ENCODE measurements at places on chromosomes 6 and 20.

DNA sequence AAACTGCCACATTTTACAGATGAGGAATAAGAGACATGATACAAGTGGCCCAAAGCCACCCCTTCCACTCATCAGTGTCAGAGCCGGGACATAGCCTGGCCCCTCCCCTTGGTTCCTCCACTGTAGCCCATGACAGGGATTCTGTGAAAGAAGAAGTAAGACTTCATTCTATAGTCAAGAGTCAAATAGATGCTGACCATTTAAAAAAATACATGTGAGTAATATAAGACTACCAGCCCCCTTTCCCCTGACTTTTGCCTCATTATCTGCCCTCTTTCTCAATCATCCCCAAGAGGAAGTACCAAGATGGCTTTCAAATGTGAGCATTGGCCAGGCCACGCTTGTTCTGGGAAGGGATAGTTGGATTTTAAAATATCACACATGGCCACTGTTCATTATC is 57.8 kb upstream of the TAB2 start:
- H3K36me3 ChIP-seq = no peaks in the 10 kb centered on the region
- no peak overlapping the region for H3K4me3 ChIP-seq
- no peak overlapping the region for H3K27ac ChIP-seq
- peaks cover 2% of the 10 kb centered on the region for H3K27me3 ChIP-seq

GRCh38 chr20:32034581-32035425 is 17.2 kb upstream of the HCK start:
- H3K36me3 ChIP-seq = no peaks in the 10 kb centered on the region
- no peaks in the 10 kb centered on the region for H3K4me1 ChIP-seq
- H3K27ac ChIP-seq = no peak overlapping the region

DNA sequence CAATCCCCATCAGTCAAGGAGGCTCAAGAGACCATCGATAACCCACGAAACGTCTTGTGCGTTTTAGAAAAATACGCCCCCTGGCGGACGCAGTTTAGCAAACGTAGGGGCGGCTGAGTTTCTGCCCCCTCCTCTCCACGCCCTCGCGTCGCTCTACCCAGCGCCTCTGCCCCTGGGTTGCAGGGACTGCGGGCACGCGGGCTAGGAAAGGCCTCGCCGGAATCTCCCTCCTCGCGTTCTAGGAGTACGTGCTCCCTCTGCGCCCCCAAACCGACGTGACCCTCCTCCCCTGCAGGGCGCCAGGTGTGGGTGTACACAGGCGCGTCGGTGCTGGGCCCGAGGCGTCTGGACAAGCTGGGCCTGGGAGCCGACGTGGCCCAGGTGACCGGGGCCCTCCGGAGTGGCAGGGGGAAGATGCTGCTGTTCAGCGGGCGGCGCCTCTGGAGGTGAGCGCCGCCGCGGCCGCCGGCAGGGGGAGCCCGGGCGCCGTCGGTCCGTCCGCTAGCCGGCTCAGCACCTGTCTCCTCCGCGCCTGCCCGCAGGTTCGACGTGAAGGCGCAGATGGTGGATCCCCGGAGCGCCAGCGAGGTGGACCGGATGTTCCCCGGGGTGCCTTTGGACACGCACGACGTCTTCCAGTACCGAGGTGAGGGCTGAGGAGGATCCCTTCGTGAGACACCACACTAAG is 5.3 kb downstream of the MMP9 start:
- H3K27me3 ChIP-seq = peaks cover 59% of the 10 kb centered on the region
- no peaks in the 10 kb centered on the region for H3K4me1 ChIP-seq
- no peak overlapping the region for H3K4me3 ChIP-seq
- H3K36me3 ChIP-seq = no peaks in the 10 kb centered on the region

DNA sequence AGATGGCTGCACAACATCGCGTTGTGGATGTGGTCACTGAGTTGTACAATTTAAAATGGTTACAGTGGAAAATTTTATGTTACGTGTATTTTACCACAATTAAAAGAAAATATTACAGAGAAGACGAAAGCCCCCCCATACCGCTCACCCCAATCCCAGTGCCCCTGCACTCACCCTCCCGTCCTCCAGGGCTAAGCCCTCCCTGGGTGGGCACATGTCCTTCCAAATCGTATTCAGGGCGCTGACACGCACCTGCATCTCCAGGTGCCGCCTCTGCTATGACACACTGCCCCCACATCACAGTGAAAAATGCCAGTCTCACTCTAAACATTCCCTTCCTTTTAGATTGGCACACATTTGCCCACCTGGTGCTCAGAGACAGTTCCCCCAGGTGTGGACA is 49.4 kb downstream of the PSMG4 start:
- no peaks in the 10 kb centered on the region for H3K27me3 ChIP-seq
- H3K4me3 ChIP-seq = no peak overlapping the region
- no peak for DNase-seq
- H3K36me3 ChIP-seq = peaks cover 7% of the 10 kb centered on the region
- no peaks in the 10 kb centered on the region for H3K4me1 ChIP-seq

Data from small intestine (tissue), 16 donors.